ENCODE measurements at places on chromosomes 4 and X.
A peak's percentile ranks its signal among the peaks of the same experiment; 100 is the strongest.

GRCh38 chrX:39450234-39450977, 647.4 kb downstream of the BCOR start:
- DNase-seq = no peak

DNA sequence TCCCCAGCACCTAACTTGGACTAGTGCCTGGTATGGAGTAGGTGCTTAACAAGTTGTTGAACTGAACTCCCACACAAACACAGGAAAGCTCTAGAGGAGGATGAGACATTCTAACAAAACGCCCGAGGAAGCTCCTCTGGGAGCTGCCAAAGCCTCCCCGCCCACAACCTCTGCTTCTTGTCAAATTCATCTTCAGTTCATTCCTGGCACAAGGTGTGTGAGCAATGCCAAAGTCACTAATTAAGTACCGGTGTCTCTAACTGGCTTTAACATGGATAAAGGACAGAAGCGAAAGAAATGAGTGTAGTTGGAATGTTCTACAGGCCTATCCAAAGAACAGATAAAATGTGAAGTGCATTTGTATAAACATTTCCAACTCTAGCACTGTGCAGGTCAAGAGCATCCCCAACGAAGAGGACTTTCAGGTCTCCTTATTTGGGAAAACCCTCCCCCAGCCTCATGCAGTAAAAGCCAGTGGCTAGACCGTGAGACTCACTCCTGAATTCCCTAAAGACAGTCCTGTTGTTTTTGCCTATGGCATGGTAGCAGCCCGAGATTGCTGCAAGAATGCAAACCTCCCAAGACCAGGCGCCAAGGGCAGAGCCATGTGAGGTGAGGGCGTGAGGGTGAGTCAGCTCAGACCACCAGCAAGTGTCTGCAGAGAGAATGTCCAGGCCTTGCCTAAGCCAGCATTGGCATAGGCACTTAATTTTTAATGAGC, 72.2 kb upstream of the KLF3 start:
- no peak for DNase-seq

GRCh38 chrX:102515975-102516941, at the start of gene TMSB15A:
Gene TMSB15A (minus strand): TSS chrX:102516739.
- peak; percentile 83 for DNase-seq

DNA sequence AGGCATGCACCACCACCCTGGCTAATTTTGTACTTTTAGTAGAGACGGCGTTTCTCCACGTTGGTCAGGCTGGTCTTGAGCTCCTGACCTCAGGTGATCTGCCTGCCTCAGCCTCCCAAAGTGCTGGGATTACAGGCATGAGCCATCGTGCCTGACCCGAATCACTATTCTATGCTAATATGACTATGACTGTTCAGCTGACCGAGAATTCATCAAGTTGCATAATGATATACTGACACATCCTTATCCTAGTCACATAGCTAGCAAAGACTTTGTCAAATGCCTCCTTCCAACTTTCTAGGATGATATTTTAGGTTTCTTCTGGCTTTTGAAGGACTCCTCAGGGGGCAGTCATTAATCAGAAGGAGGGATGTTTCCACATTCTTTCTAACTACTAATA, 4.8 kb upstream of the GPM6B start:
- DNase-seq = no peak

All from right forelimb (tissue), 1 donor.